ENCODE measurements at places on chromosomes 6 and 20.

- DNase-seq: no peak
These were observed 53.4 kb upstream of the RNF24 start for GRCh38 chr20:4068708-4069107.

GRCh38 chr6:155954149-155954548, 498.5 kb upstream of the NOX3 start:
- no peak for DNase-seq

DNA sequence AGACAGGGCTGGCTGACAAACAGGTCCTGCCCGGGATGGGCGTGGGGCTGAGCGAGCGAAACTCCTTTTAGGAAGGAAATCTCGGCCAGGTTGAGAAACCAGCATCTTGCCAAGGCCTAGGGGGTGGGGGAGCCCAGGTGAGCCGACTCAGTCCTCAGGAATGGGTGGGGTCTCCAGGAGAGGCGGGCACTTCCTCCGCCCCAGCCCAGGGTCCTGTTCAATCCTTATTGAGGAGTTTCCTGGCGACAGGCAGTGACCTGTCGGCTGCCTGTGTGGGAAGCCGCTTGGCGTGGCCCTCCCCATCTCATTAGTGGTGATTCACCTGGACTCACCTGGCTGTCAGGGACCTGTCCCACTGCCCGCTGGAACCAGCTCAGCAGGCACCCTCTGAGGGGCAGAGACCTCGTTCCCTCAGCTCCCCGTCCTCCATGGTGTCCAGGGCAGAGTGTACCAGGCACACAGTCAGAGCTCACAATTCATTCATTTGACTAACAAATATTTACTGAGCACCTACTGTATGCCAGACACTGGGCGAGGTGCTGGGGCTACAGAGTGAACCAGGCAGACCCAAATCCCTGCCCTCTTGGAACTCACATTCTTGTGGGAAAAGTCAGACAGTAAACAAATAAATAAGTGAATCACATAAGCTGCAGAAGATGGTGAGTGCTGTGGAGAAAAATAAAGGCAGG, 51.1 kb downstream of the FGD2 start:
- no peak for DNase-seq

- DNase-seq: no peak
These were observed 84.0 kb upstream of the TULP1 start for GRCh38 chr6:35596448-35597442.

DNA sequence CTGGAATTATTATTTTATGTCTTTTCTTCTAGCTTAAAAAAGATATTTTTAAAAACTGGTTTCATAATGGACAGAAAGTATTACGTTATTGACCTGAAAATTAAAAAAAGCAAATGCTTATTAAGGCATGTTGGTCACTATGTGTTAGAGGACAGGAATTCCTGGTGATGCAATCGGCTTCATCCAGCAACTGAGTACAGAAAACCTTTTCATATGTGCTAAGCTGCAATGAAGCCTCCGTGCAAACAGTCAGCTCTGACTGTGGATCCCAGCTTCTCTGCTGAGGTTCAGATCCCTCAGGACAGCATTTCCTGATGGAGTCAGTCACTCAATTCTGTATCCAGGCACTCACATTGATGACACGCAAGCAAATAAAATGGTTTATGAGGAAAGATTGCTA, 22.7 kb upstream of the BMP2 start:
- DNase-seq: no peak

DNA sequence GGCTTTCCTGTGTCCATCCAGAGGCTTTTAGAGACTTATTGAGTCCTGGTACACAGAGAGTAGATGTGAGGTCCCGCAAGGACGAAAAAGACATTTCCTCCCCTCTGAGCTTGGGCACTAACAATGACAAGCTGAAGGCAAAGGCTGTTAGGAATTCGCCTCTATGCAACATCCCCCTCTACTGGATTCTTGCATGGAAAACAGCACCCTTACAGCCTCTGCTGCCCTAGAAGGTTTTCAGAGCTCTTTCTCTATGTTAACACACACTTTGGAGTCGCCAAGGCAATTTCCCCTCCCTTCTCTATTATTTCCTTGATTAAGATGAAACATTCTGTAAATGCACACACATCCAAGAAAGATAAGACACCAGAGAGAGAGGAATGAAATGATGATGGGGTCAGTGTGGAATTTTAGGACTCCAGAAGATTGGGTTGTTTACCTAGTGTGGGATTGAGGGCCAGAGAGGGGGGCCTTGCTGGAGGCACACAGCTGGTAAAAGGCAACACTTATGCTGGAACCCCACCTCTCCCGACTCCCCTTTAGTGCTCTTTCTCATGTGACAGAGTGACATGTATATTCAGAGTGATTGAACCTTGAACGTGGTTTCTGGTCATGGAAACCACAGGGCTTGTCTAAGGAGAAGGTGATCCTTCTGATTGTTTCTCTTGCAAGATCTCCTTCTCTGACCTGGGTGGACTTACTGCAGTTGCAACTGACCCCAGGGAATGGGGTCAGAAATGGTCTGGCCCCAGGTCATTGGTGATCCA, 300.7 kb downstream of the CLIC5 start:
- DNase-seq: peak; percentile 18

GRCh38 chr6:36875250-36875633, 639 bp upstream of the PPIL1 start:
- DNase-seq: no peak

- DNase-seq: no peak
These were observed 57.8 kb downstream of the AGPAT4 start for GRCh38 chr6:161215876-161216615.

- DNase-seq: no peak
These were observed 91.0 kb downstream of the TBXT start for GRCh38 chr6:166076625-166077024.

DNA sequence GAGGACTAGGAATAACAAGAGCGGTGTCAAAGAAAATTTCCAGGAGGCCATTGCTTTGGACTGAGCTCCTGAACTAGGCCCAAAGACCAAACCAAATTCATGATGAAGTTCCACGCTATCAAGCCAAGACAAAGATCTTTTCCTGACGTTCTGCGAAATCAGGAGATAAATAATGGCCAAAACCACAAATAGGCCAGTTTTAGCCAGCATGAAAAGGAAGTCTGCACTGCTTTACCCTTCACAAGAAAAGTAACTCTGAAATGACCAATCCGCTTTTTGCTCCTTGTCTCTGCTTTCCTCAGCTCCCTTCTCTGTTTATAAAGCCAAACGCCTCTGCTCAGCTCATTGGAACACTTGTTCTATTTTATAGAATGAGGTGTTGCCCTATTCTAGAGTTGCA, 6.7 kb downstream of the NCOA5 start:
- no peak for DNase-seq

DNA sequence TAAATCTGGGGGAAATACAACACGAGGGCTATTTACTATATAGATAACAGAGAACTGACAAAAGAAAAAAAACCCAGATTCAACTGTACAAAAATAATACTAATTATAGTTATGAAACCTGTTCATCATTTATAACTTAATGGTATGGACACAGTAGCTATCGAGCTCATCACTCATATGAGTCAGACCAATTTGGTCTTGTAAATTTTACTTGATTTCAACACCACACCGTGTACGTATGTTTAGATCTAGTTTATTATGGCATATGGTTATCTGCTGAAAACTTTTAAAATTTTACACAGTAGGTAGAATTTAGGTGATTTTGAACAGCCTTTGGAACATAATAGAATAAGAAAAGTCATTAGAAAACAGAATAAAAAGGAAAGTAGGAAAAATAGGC, 5.5 kb downstream of the MYLK4 start:
- DNase-seq: no peak

DNA sequence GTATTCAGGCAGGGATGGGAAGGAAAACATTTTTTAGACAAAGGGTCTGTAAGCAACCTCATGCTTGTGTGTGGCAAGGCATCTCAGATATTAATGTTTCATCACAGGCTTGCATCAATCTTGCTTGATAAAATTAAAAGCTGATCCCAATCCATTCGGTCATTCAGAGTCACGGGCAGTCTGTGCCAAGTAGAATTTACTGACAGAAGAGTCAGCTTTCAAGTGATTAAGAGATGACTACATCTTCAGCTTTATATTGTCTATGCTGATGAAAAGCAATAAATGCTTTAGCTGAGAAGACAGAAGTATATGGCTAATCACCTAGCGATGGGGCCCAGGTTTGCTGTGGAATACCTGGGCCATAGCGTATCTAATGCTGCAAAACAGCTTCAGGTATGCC, 3.5 kb downstream of the PLEKHG1 start:
- no peak for DNase-seq

DNA sequence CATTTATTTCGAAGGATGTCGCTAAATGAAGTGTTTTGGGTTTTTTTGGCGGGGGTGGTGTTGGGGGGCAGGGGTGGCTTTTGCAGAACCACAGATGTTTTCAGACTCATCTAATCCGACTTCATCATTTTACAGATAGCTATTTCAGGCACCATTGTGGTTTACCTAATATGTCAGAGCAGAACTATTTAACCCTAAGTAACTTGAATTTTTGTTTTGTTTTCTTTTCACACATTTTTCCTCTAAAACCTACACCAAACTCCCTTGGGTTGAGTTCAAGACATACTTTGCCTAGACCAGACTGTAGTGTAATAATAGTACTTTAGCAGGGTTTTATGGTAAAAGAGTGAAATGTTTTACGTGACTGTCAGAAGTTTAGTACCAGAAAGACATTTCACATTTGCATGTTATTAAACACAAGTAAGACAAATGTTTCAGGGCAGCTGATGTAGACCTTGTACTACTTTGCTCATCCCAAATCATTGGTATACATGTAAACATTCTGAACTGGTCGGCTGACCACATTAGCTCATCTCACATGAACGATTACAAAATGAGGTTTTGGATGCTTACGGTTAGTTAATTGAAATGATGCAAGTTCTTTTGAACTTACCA, 37.7 kb downstream of the MAP3K4 start:
- DNase-seq: no peak

DNA sequence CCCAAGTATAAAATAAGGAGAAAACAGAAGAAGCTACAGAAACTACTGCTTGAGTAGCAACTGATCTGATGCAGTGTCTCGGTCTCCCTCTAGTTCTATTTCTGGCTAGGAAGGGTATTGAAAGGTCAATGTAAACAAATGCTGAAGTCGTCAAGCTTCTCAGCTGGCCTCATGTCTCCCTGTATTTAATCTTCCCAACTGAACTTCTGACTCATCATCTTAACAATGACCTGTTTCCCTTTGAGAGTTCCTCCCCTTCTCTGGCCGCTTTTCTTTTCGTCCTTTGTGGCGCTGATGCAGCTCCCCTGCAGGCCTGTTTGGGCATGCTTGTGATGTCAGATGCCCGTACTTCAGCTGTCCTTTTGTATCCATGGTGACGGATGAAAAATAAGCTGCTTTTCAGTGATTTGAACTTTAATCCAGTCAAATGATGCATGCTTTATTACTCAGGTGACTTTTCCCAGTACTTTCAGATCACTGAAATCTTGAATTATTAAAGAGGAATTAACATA, 7.8 kb upstream of the LCA5 start:
- DNase-seq: no peak

DNA sequence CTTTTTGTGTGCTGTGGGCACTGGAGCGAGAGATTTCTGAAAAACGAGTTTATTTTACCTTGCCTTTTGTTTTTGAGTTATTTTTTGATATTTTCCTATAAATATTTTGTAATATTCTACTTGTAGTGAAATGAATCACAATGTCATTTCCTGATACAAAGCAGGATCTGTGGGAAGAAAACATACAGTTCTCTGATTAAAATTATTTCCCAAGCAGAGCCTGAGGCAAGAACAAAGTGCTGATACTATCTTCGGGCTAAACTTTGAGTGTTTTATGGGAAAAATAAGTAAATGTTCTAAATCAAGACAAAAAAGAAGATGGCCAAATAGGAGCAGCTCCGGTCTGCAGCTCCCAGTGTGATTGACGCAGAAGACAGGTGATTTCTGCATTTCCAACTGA, 33.7 kb upstream of the ELOVL5 start:
- no peak for DNase-seq

GRCh38 chr6:134735461-134735860, 214.4 kb downstream of the ALDH8A1 start:
- DNase-seq: no peak

DNA sequence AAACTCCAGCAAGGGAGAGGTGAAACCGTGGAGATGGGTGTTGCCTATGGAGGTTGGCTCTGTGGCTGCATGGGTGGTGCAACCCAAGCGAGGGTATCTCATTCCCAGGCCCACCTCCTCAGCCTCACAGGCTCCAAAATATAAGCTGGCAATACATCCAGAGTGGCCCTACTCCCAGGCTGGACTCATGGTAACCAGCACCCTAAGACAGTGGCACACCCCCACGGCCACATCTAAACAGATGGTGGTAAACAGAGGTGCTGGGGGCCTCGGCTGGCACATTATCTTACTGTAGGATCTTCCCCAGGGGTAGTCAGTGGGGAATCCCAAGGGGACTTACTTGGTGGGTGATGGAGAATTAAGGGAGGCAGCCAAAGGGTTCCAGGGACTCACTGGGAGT, 33.7 kb upstream of the CCND3 start:
- DNase-seq: no peak

DNA sequence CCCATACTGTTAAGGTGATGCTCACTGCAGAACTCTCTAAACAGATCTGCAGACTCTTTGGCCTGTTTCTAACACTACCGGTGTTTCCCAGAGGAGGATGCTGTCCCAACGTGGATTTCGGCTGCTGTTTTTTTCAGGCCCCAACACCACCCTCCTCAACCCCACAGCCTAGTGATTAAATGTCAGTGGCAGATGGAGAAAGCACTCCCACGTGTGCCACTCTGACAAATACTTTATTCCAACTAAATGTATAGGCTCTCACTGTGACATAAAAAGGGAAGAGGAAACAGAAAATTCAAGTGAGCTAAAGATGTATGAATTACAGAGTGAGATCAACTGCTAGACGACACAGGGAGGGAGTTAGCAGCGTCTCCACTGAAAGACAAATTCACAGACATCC, 3.6 kb downstream of the TBC1D20 start:
- no peak for DNase-seq

- DNase-seq: no peak
These were observed 90.7 kb upstream of the PRDM1 start for GRCh38 chr6:105995391-105995865.

- DNase-seq: no peak
These were observed 18.0 kb upstream of the NCOA6 start for GRCh38 chr20:34843421-34843820.

- no peak for DNase-seq
These were observed 812 bp upstream of the SMIM13 start for GRCh38 chr6:11092668-11093375.

GRCh38 chr20:46253391-46253790, 54.9 kb downstream of the CDH22 start:
- no peak for DNase-seq

Data from stimulated activated CD8-positive, alpha-beta memory T cell treated with anti-CD3 and anti-CD28 coated beads, Interleukin-7, amount 100 ng/mL, for 1 hour (primary cell).